ENCODE measurements at places on chromosomes 7 and 10. TPM values are rescaled to one million over a fixed set of nuclear protein-coding genes. Genes with fewer than 3 reads are reported as not detected.

GDF10 gene
- total RNA-seq, result 20.1 TPM

- DNase-seq, result no peak
Observed at GRCh38 chr10:123491364-123491763, 174.8 kb upstream of the GPR26 start.

DNA sequence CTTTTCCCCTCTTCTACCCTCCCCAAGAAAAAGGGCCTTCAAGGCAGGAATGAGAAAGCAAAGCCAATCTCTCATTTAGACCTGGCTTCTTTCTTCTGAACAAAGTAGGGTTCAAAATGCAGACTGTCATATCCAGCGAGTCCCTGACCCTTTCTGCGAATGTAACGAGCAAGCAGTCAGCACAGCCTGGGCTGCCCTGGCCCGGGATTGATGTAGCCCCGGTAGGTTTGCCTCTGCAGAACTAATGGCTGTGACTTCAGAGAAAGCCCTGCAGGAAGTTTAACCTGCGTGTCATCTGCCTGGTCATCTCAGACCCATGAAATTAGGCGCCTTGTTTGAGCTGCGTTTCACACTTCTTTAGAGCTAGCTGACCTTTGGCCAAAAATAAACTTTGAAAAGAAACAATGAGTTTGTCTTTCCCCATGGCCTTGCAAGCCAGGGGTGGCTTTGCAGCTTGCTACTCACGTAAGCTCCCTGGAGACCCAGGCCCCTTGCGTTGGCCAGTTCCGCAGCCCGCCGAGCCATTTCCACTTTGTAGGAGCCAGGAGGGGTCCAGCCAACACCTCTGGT lies 36.4 kb downstream of the HABP2 start:
- no peak for DNase-seq

DNA sequence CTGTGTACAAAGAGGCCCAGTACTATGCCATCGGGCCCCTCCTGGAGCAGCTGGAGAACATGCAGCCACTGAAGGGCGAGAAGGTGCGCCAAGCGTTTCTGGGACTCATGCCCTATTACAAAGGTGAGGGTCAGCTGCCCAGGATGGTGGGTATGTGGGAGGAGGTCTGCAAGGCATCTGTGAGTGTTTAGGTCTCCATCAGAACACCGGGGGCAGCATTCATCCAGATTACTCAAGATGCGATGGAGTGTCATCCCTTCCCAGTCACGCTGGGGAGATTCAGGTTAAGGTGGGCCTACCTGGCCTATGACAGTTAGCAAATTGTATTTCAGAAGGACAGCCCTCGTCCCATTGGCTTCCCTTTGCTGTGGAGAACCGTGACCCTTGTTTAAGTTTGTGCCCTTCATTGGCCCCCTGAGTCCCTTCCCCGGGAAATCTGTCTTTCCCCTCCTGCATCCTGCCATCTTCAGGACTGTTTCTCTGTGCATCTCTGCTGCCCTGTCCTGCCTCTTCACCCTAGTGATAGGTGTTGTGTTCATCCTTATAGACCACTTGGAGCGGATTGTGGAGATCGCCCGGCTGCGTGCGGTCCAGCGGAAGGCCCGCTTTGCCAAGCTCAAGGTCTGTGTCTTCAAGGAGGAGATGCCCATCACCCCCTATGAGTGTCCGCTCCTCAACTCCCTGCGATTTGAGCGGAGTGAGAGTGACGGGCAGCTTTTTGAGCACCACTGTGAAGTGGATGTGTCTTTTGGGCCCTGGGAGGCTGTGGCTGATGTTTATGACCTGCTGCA lies 9.8 kb downstream of the KCTD7 start:
- no peak for DNase-seq

GRCh38 chr10:51397695-51398094 lies 301.7 kb downstream of the CSTF2T start:
- no peak for DNase-seq

GRCh38 chr10:75208181-75208580 lies 2.4 kb upstream of the VDAC2 start:
- no peak for DNase-seq

DNA sequence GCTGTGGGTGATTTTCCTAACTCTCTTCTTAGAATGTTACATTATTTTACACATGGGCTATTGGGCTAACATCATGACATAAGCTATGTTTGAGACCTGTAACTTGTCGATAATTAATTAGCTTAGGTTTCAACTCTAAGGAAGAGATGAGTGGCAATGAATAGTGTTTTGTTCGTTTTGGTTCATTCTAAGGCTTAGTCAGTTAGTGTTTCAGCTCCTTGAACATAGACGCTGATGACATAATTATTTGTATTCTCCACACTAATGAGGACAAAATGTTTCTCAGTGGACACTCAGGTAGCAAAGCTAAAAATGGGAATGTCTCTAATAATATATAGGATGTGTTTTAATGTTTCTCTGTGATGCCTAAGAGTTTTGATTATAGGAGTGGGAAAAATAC lies 401.9 kb downstream of the GATA3 start:
- DNase-seq, result no peak
